Fibroblast of gingiva (primary cell): ENCODE measurements at places on chromosomes 2 and 18.

DNA sequence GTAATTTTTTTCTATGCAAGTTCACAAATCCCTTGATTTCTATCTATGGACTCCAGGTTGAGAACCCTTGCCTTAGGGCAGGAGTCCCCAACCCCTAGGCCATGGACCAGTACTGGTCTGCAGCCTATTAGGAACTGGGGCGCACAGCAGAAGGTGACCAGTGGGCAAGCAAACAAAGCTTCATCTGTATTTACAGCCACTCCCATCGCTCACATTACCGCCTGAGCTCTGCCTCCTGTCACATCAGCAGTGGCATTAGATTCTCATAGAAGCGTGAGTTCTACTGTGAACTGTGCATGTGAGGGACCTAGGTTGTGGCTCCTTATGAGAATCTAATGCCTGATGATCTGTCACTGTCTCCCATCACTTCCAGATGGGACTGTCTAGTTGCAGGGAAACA is 70.2 kb upstream of the SMAD2 start:
- no peak for DNase-seq

GRCh38 chr2:25822190-25823117 is 55.8 kb downstream of the ASXL2 start:
- DNase-seq = no peak

DNA sequence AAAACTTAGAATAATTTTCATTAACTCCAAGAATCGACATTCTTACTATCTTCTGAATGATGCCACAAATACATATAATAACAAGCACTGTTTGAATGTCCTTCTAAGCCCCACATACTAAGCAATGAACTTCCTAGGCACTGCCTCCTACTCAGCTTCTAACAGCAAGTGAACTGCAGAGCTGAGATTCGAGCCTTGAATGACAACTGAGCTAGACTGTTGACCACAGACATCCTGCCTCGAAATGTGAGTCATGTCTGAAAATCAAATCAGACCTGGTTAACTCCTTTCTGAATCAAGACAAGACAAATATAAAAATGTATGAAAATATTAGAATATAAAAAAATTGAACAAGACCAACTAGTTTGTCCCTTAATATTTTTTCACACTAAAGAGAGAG is 108.1 kb downstream of the MYT1L start:
- DNase-seq = no peak

- no peak for DNase-seq
These were observed 44.9 kb downstream of the AQP12A start for GRCh38 chr2:240736281-240737250.

DNA sequence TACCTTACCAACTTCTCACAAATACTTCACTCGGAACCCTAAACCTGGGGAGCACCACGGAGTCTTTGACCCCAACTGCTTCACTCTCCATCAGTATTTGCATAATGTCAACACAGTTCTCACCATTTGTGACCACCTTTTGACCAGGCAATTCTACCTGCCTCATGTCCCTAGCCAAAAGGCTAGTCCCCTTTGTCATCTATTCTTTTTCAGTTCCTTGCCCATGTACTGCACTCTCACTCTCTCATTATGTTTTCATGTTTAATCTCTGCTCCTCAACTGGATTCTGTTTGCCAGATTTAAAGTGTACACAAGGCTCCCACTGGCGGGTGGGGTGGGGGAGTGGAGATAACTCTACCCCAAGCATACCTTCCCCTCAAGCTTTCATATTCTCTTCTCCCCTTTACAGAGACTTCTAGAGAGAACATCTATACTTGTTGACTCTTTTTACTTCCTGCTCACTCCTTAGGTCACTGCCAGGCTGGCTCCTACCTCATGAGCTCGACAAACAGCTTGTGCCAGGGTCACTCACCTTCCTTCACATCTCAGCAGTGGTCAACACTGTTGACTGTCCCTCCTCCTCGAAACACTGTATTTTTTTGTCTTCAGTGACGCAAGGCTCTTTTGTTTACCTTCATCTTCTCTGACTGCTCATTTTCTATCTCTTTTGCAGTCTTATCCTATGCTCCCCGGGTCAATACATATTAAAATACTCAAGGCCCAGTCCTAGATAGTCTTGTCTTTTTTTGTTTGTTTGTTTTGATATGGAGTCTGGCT is 88.7 kb upstream of the MAP4K3 start:
- DNase-seq = no peak

GRCh38 chr2:239302083-239302807 is 98.6 kb downstream of the HDAC4 start:
- DNase-seq = peak; percentile 67

DNA sequence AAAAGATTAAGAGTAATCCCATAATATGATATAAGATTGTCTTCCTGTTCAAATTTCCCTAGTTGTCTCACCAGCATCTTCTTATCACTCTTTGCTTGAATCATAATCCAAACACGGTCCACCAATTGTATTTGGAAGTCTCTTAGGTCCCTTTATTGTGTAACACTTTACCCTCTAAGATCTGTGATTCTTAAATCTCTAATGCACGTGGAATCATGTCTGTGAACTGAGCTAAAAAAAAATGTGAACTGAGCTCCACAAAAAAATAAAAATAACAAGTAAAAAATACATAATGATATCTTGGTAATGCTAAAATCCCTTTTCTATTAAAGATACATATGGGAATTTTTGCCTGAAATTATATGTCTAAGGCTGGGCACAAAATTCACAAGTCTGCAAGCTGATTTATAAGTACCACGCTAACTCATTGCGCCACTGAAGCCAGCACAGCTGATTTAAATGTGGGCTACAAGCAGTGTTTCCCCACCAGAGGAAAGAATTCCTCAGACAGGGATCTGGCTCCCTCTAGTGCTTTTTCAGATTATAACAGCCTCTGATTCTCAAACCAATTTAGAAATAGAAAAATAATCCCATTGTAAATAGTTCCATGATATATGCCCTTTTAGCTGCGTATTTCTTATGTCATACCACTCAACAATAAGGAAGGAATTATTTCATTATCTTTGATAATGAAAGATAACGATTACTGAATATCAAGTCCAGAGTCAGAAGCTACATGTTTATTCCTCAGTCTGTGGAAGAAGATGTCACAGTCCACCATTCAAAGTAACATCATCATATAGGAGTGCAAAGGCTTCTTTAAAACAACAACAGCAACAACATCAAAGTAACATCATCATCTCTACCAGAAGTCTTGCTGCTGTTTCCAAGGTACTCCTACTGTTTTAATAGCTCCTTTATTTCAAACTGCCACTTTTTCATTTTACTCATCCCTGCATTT is 22.9 kb downstream of the RBM43 start:
- DNase-seq = peak; percentile 85

- DNase-seq = no peak
These were observed 42.4 kb downstream of the NCKAP5 start for GRCh38 chr2:133525613-133526529.

DNA sequence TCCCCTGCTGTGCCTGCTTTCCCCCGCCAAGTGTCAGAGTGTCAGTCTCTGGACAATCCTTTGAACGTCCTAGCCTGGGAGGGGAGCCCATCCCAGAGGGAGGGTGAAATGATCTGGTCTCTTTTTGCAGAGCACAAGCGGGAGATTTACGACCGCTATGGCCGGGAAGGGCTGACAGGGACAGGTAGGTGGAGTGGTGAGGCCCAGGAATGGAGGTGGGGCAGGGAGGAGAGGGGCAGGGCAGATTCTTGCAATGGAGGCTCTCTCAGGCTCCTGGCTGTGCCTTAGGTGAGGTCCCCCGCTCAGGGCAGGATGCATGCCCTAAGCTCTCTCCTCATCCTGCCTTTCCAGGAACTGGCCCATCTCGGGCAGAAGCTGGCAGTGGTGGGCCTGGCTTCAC is 2.4 kb downstream of the DNAJB2 start:
- DNase-seq = no peak

- DNase-seq = no peak
These were observed 11.0 kb upstream of the UBE2F start for GRCh38 chr2:237955640-237956401.
